ENCODE measurements at places on chromosomes 3 and 15.
A peak's percentile ranks its signal among the peaks of the same experiment; 100 is the strongest.

DNA sequence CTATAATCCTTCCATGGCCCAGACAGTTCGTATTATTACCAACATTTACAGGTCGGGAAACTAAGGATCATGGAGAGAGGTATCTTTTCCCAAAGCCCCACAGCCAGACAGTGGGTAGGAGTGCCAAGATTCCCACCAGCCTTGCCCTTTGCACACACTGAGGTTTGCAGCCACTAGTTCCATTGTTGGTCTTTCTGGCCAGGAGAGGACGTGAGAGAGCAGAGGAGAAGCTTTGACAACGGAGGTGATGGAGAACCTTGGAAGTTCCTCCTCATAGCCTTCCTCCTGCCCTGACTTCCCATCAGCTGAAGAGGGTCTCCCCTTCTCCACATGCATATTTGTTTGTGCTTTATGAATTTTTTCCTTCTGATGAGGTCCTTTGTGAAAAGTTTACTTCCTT is 50.5 kb upstream of the PLCL2 start:
- no peak for DNase-seq

- DNase-seq = no peak
Observed at GRCh38 chr3:58271901-58272501, 34.0 kb upstream of the RPP14 start.

DNA sequence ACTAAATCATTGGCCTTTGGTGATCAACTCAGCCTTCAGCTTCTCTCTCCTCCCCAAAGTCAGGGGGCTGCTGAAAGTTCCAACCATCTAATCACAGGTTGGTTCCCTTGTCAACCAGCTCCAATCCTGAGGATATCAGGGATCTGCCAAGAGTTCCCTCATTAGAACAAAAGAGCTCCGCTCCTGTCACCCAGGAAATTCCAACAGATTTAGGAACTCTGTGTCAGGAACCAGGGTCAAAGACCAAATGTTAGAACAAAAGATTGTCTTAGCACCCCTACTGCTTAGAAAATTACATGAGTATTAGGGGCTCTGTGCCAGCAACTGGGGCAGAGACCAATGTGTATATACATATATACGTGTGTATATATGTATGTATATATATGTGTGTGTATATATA is 32.3 kb upstream of the RAB7A start:
- DNase-seq = no peak

DNA sequence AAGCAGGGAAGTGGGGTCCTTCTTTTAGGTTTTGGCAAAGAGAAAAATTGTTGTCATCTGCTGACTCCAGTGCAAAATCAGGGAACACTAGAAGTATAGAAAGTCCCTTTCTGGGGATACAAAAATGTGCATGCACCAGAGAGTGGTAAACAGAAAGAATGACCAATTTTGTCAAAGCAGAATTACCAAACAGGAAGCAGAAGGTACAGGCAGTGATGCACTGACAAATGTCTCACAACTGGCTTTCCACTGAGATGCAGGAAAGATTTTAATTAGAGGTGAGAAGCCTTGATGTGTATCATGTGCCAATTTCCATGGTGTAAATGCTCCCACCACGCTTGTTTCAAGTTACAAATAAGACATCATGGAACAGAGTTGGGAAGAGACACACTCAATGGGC is 66.0 kb downstream of the TRIM69 start:
- DNase-seq = no peak

GRCh38 chr3:140727886-140728285 is 50.0 kb downstream of the TRIM42 start:
- DNase-seq = no peak

DNA sequence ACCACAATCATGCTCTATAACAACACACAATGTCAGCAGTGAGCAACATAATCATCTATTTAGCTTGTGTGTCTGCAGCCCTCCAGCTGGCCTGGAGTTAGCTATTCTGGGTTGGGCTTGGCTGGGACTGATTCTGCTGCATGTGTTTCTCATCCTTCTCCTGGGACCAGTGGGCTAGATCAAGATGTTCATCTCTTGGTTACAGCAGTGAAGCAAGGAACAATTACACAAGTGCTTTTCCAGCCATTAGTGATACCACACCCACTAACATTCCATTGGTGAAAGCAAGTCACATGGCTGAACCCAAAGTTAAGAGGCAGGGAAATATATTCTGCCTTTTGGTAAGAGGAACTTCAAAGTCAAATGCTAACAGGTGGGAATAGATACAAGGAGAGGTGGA is 14.6 kb downstream of the NUDT16 start:
- DNase-seq = no peak

- DNase-seq = no peak
Observed at GRCh38 chr3:193859195-193859594, 266.2 kb downstream of the OPA1 start.

GRCh38 chr3:15428539-15428938 is 1.1 kb downstream of the EAF1 start:
- no peak for DNase-seq

- peak; percentile 50 for DNase-seq
Observed at GRCh38 chr3:123143669-123144411, 57.9 kb upstream of the SEC22A start.

- no peak for DNase-seq
Observed at GRCh38 chr15:57517030-57517671, 74.6 kb upstream of the MYZAP start.

DNA sequence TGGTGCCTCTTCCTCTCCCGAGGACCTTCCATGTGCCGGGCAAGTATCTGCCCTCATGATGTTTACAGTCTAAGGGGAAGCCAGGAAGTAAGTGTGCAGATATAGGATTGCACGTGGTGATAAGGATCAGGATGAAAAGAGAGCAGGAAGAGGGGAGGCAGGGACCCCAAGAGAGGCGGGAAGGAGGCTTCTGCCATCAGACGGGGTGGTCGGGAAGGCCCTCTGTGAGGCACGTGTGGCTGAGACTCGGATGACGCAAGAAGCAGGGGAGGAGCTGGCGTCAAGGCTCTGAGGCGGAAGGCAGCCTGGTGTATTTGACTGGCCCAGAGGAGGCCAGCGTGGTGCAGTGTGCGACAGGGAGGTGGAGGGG is 762 bp upstream of the IQSEC1 start:
- no peak for DNase-seq
